Mesenchymal stem cell (in vitro differentiated cells and primary cell): ENCODE measurements at places on chromosomes 6 and 20.

DNA sequence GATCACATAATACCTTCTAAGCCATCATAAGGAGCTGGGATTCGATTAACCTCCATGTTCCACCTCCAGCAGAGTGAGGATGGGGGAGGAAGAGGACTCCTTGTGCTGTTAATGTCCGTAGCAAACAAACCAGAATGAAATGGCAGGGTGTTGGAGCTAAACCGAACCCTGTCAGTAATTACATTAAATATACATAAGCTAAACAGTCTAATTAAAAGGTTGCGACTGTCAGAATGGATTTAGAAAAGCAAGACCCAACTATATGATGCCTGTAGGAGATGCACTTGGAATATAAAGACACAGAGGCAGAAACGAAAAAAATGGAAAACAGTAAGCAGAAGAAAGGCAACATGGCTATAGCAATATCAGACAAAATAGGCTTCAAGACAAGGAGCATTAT lies 13.2 kb downstream of the PREX1 start:
- DNase-seq: no peak

DNA sequence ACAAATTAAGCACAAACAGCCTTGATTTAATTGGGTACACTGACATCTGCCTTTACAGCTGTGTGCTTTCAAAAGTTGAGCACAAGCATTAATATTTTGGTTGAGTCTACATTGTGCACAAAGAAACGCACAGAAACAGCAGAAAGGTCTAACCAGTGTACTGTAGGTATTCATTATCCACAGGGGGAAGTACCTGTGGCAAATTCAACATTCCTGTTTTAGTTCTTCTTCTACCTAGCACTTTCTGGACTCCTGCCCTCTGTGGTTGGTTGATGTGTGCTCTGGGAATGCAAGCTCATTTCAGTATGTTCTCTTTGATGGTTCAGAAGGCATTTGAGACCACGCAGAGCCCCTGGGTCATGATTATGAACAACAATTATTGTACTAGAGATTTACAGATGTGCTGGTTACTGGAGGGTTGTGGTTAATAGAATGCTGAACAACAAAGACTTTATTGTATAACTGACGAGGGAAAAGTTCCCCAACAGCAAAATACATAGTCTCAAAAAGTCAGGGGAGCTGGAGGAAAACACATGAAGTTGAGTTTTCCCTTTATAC lies 26.6 kb upstream of the DAAM2 start:
- no peak for DNase-seq

GRCh38 chr6:152401978-152402377 lies 235.2 kb downstream of the SYNE1 start:
- no peak for DNase-seq

DNA sequence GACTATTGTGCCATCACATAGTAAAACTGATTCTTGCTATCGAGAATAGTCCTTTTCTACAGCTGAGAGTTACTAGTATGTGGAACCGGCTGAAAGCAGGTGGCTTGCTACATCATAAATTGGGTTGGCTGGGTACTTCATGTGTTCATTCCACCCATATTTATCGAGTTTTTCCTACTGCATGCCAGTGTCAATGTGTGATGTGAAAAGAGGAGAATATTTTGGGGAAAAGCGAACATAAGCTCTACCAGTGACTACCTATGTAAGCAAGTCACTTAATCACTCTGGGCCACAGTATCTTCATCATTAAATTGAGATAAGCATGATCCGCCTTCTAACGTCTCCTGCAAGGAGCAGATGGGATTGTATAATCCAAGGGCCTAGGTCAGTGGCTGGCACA lies 61.0 kb downstream of the TSHZ2 start:
- DNase-seq: no peak

DNA sequence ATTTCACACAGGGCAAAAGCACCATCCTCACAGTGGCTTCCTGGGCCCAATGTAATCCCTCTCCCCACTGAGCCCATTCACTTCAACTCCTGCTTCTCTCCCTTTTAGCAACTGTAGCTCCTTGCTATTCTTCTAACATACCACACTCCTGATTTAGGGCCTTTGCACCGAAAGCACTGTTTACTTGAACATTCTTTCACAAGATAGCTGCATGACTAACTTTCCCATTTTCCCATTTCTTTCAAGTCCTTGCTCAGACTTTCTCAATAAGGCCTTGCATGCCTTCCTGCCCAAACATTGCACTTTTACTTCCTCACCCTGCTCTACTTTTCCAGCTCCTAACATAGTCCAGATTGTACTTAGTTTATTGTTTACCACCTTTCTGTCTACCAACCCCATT lies 73.0 kb downstream of the SHPRH start:
- DNase-seq: peak; percentile 97

GRCh38 chr6:37723016-37723415 lies 25.3 kb upstream of the MDGA1 start:
- no peak for DNase-seq

DNA sequence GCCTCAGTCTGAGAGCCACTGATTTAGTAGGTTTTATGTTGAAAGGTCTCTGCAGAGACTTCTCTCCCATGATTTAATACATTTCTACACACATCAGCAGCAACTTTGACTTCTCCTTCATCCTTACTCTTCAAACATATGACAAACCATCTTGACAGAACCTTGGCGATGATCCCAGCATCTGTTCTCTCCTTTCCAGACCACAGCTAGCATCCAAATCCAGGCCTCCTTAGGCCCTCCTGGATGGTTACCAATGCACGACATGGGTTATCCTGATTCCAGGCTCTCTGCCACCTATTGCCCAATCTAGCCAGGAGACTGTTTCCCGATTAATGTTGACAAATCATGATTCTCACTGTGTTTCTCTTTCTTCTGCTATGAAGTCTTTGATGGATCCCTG lies 16.8 kb downstream of the LAMA4 start:
- no peak for DNase-seq
